H1 (cell line): ENCODE measurements at places on chromosomes 5 and 9. TPM values are rescaled to one million over a fixed set of nuclear protein-coding genes. Genes with fewer than 3 reads are reported as not detected.

DNA sequence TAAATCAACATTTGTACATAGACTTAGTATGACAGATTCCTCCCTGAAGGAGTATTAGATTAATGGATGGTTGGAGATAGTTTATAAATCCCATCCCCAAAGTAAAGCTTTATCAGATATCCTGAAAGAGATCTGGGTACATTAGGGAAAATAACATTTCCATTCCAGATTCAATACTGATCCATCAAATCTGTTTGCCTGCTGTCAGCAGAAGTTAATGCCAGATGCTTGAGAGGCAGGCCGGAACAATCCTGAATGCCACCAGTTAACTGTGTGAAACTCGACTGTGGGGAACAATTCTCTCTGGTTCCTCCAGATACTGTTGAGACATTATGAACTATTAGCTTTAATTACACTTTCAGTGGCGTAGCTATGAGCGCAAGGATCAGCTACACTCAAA, 1166.8 kb downstream of the MAT2B start:
- no peak for DNase-seq
- no peaks in the 10 kb centered on the region for H3K27me3 ChIP-seq
- no peaks in the 10 kb centered on the region for H3K4me1 ChIP-seq
- no peak overlapping the region for H3K27ac ChIP-seq
- H3K36me3 ChIP-seq: no peaks in the 10 kb centered on the region

DNA sequence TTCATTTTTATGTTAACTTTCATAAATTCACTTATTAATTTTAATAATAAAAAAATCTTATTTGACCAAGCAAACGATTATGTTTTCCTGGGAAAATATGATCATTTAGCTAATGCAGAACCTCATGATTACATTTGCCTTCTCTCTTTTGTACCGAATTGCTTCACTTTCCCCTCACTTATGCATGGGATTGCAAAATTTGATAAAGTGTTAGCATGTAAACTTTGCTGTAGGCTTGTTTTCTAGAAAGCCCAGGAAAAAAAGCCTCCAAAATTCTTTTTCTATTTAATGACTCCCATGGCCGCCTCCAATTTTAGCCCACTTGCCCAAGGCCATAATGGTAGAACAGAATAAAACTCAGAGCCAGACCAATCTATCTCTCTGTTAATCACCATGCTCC, 82.8 kb upstream of the FBXL7 start:
- no peaks in the 10 kb centered on the region for H3K27me3 ChIP-seq
- no peaks in the 10 kb centered on the region for H3K4me1 ChIP-seq
- H3K4me3 ChIP-seq: no peak overlapping the region
- no peaks in the 10 kb centered on the region for H3K36me3 ChIP-seq

DNA sequence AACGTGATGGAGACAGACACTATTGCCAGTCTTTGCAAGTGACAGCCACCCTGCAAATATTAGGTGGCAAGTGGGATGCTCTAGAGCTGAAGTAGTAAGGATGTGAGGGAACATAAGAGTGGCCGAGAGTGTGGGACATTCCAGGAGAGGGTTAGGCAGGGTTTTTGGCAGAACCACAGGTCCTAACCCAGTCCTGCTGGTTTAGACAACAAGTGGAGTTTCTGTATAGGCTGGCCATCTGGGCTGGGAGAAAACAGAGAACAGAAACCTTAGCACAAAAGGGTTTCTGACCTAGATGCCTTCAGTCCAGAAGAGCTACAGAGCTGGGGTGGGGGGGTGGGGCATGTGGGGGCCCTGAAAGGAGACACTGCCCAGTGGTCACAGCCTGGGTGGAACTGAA, 107.4 kb downstream of the TMEM174 start:
- no peak overlapping the region for H3K4me3 ChIP-seq
- no peaks in the 10 kb centered on the region; the same call in 1 of the 2 replicates for H3K27me3 ChIP-seq
- H3K27ac ChIP-seq: no peak overlapping the region
- DNase-seq: no peak

GRCh38 chr5:66326276-66326675, 182.2 kb downstream of the SREK1 start:
- no peak for DNase-seq
- no peaks in the 10 kb centered on the region for H3K4me1 ChIP-seq
- no peak overlapping the region for H3K4me3 ChIP-seq
- H3K36me3 ChIP-seq: no peaks in the 10 kb centered on the region
- no peaks in the 10 kb centered on the region for H3K27me3 ChIP-seq

DNA sequence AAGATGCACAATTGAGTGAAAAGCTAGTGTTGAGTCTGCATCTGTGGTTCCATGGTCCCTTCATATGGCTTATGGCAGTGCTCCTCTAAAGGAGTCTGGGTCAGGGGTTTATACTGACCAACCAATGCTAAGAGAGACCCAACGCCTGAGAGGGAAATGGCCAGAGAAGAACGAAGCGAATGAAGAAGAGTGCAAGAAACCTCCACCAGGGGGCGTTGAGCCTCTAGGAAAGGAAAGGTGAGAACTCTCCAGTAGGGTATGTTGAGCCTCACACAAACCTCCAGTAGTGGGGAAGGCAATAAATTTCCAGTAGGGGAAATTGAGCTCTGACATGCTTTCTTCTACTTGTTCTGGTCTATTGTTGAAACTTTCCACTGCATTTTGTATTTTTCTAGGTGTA, 470.6 kb downstream of the PRDM9 start:
- H3K4me1 ChIP-seq: no peaks in the 10 kb centered on the region
- DNase-seq: peak; percentile 92
- H3K27me3 ChIP-seq: no peaks in the 10 kb centered on the region
- H3K36me3 ChIP-seq: no peaks in the 10 kb centered on the region

GRCh38 chr5:152953788-152954483, 536.5 kb upstream of the GRIA1 start:
- no peaks in the 10 kb centered on the region for H3K4me1 ChIP-seq
- H3K36me3 ChIP-seq: no peaks in the 10 kb centered on the region
- no peak for DNase-seq
- H3K27me3 ChIP-seq: no peaks in the 10 kb centered on the region

- peaks cover 2% of the 10 kb centered on the region; the same call in 1 of the 2 replicates for H3K36me3 ChIP-seq
- no peak overlapping the region for H3K4me3 ChIP-seq
- H3K27me3 ChIP-seq: no peaks in the 10 kb centered on the region
- DNase-seq: peak; percentile 39
Observed at GRCh38 chr9:92728831-92729734, 35.5 kb downstream of the BICD2 start.

- H3K4me1 ChIP-seq: no peaks in the 10 kb centered on the region
- no peaks in the 10 kb centered on the region for H3K36me3 ChIP-seq
- no peaks in the 10 kb centered on the region for H3K27me3 ChIP-seq
- H3K27ac ChIP-seq: no peak overlapping the region
- DNase-seq: no peak
Observed at GRCh38 chr9:83027153-83027891, 35.6 kb downstream of the RASEF start.

- H3K4me1 ChIP-seq: no peaks in the 10 kb centered on the region
Observed at GRCh38 chr9:32247168-32247567, 137.3 kb upstream of the ACO1 start.

DNA sequence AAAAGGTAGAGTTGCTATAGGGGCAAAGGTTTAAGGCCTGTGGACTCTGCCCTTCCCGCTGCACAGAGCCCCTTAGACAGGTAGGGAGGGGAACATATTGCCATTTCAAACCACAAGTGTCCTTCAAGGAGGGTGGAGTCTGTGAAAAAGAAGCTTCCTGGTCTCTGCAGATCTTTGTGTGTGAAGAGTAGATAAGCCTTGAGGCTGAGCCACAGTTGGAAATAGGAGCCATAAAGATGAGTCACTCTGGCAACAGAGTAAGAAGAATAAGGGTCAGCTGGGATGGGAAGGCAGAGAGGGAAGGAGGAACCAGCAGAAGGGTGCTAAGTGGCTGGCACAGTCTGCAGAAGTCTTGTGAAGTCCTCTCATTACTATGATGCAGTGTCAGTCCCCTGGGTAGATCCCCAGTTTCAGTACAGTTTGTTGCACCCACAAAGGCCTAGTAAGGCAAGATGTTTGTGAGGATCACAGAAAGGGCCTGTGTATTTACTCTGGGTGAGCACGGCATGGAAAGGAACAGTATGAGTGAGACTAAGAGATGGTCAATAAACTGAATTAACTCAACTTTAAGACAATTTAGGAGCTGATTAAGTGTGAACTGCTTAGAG, 18.1 kb downstream of the GRXCR2 start:
- no peaks in the 10 kb centered on the region for H3K36me3 ChIP-seq
- no peak overlapping the region for H3K4me3 ChIP-seq
- no peaks in the 10 kb centered on the region for H3K27me3 ChIP-seq
- H3K4me1 ChIP-seq: peaks cover 5% of the 10 kb centered on the region

DNA sequence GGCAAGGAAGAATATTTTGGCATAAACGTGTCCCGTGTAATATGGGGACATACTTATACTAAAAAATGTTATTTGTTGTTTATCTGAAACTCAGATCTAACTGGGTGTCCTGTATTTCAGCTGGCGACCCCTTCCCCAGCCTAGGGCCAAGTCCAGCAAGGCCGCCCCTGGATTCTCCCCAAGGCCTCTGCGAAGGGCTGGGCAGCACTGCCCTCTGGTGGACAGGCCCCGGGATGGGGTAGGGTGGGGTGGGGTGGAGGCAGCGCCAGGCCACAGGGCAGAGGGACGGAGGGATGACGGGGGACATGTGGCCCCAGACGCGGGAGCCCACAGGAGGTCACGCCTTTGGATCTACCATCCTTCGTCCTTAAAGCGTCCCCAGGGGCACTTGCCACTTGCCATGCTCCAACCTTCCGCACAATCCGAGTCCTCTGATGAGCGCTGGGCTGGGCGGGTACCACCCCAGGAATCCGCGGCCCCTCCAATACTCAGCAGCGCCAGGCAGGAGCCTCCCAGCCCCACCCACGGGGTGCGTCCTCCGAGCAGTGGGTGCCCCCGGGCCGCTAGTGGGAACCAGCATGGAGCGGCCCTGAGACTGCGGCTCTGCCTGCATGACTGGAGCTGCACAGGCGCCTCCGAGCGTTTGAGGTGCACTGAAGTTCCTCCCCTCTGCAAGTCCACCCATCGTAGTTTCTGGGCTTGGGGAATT, 7.1 kb upstream of the AGPAT2 start:
- no peaks in the 10 kb centered on the region for H3K36me3 ChIP-seq
- no peaks in the 10 kb centered on the region for H3K27me3 ChIP-seq
- H3K27ac ChIP-seq: no peak overlapping the region
- peaks cover 14% of the 10 kb centered on the region; the same call in 1 of the 2 replicates for H3K4me1 ChIP-seq
- DNase-seq: no peak

- H3K27me3 ChIP-seq: no peaks in the 10 kb centered on the region
- H3K4me3 ChIP-seq: no peak overlapping the region
- 0 out of 2 replicates have a peak, but pooled peaks cover 4% of the 10 kb centered on the region for H3K4me1 ChIP-seq
- no peak for DNase-seq
Observed at GRCh38 chr5:178083922-178084321, 29.4 kb upstream of the N4BP3 start.

DNA sequence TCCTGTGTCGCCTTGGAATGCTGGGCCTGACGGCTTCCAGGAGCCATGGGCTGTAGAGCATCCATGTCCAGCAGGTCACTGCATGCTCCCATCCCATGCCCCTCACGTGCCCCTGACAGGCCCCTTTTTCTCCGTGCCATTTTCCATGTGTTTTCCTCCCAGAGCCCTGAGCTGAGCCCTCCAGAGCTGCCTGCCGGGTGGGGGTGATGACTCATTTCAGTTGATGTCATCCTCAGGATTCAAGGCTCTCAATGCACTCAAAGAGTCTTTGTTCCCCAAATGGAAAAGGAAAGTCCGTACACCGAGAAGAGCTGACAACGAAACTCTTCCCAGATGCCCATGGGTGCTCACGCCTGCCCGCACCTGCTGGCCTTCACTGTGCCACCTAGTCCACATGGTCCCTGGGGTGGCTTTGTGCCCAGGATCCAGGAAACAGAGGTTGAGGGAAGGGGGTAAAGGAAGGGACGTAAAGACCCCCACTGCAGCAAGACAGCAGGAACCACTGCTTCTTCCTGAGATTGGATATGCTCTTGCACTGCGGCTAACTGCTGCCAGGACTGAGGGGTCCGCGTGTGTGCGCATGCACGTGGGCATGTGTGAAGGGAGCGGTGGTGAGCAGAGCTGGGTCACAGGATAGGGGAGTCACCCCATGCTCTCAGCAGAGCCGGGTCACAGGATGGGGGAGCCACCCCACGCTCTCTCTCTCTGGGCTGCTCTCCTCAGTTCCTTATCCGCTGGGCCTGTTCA, 27.6 kb downstream of the COL15A1 start:
- no peak overlapping the region for H3K4me3 ChIP-seq
- H3K27me3 ChIP-seq: peaks cover 33% of the 10 kb centered on the region
- H3K4me1 ChIP-seq: peaks cover 10% of the 10 kb centered on the region
- H3K27ac ChIP-seq: no peak overlapping the region
- no peaks in the 10 kb centered on the region for H3K36me3 ChIP-seq

DNA sequence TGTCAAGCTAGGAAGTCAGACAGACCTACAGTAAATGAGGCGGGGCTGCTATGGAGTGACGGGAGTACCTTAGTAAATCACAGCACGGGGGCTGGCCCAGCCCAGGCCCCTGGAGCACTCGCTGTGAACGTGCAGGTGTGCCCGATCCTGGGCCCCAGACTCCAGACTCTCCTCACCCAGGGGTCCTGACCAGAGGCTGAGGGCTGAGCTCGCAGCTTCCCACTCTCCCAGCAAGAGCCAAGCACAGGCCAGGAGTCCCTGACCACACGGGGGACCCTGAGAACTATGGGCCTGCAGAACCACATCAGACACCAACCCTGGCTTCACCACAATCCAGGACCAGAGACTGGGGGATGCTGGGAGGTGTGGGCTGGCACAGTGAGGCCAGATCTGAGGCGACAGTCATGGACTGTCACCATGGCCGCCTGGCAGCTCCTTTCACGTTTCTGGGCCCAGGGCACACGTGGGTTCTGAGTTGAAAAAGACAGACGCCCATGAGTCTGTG, 73.4 kb downstream of the ADAMTS2 start:
- H3K4me1 ChIP-seq: peaks cover 5% of the 10 kb centered on the region; the same call in 1 of the 2 replicates
- H3K27me3 ChIP-seq: no peaks in the 10 kb centered on the region
- H3K27ac ChIP-seq: no peak overlapping the region

ADGRD2 gene
- total RNA-seq: 1.1 and 1.4 TPM in 2 replicates

CHSY3 gene
- total RNA-seq: 1.4 and 1.8 TPM in 2 replicates

EDIL3 gene
- total RNA-seq: 41.7 and 47.2 TPM in 2 replicates

FBN2 gene
- 15.9 and 16.3 TPM in 2 replicates for total RNA-seq

CCL27 gene
- total RNA-seq: not detected in 2 replicates

SARDH gene
- total RNA-seq: 7.3 and 7.4 TPM in 2 replicates

FRMD3 gene
- total RNA-seq: 1.3 and 1.4 TPM in 2 replicates

CTSV gene
- 113 and 114 TPM in 2 replicates for total RNA-seq

CMBL gene
- total RNA-seq: 27.9 and 30.9 TPM in 2 replicates
